ENCODE measurements at places on chromosomes 2 and 18.

GRCh38 chr2:141925511-141925910 is 205.3 kb downstream of the LRP1B start:
- no peak for DNase-seq

DNA sequence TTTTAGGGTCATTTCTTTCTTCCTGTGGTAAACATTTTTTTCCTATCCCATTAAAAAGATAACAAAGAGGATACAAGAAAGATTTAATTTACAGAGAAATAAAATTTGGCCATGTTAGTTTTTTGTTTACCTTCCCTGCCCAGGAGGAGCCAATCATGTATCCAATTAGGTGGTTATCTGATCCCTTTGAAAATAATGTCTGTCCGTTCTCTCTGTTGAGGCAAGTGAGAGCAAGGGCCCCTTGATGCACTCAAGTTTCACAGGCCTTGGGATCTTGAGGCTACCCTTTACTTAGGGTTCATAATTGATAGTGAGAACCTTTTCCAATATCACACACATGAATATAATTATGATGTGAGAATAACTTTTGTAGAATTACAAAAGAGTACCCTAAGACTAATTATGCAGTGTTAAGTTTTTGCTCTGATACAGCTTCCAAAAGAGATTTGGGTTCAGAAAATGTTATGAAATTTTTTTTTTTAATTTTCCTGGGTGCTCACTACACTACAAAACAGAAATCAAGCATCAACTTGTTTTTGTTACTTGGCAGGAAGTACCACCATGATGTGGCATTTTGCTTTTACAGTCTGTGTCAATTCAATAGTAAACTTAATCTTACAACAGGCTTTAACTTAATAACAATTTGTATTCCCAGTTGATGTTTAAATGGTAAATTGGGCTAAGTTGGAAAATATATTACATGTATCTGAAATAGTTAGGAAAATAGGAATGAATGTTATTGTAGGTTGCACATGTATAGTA is 42.0 kb downstream of the AFTPH start:
- DNase-seq, result no peak

GRCh38 chr18:75131381-75132000 is 77.4 kb downstream of the PTGR3 start:
- DNase-seq, result no peak

GRCh38 chr2:169897834-169898233 is 70.6 kb downstream of the UBR3 start:
- DNase-seq, result no peak

Measured in fibroblast of gingiva (primary cell).